NCI-H2081 treated with DMSO at 0.1 percent for 48 hours (cell line): ENCODE measurements at places on chromosomes 16 and 17.

DNA sequence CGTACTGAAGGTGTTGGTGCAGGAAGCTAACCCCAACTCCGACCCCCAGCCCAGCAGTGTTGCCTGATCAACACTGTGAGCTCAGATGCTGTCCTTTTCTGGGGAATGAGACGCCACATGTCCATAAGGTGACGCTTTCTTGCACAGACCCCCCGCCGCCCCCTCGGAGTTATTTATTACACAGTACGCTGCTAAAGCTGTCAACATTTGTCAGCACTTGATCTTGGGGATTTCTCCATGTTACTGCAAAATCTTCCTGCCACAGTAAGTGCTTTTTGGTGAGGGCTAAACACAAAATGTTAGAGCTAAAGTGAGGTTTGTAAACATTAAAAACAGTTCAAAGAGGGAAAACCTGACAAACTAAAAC is 15.9 kb downstream of the CMTM3 start:
- no peak for DNase-seq

- DNase-seq = no peak
Measured at GRCh38 chr17:80474231-80474960, 2.0 kb downstream of the NPTX1 start.

GRCh38 chr17:37284191-37284590 is 91.6 kb upstream of the C17orf78 start:
- DNase-seq = no peak

GRCh38 chr16:80580109-80580832 is 39.5 kb downstream of the DYNLRB2 start:
- DNase-seq = no peak

- no peak for DNase-seq
Measured at GRCh38 chr16:27318392-27319256, 4.8 kb downstream of the IL4R start.

GRCh38 chr17:66805567-66805966 is 29.4 kb upstream of the CACNG5 start:
- DNase-seq = no peak

GRCh38 chr16:49834531-49835151 is 21.3 kb downstream of the ZNF423 start:
- no peak for DNase-seq

- DNase-seq = no peak
Measured at GRCh38 chr17:78358538-78359320, 1.1 kb downstream of the SOCS3 start.

GRCh38 chr17:39527220-39527813 is 66.0 kb downstream of the CDK12 start:
- DNase-seq = no peak

- no peak for DNase-seq
Measured at GRCh38 chr17:78140169-78141051, 5.8 kb upstream of the C17orf99 start.

DNA sequence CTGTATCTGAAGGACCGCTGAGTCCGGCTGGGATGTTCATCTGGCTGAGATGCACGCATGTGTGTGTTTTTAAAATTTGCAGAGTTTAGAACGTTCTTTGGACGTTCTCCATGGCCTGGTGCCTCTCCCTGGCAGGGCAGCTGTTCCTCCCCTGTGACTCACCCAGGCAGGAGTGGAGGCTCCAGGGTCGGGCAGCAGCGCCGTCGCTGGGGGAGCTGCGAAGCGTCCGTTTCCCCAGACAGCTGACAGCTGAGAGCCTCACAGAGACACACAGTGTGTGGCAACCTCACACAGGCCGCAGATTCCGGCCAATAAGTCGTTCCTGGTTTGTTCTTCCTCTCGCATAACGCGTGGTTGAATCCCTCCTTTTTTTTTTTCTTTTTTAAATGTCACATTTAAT is 80.6 kb downstream of the OR1D5 start:
- no peak for DNase-seq

- DNase-seq = no peak
Measured at GRCh38 chr16:11256661-11257130, 692 bp upstream of the SOCS1 start.

GRCh38 chr16:77684181-77684526 is 38.2 kb upstream of the NUDT7 start:
- no peak for DNase-seq

DNA sequence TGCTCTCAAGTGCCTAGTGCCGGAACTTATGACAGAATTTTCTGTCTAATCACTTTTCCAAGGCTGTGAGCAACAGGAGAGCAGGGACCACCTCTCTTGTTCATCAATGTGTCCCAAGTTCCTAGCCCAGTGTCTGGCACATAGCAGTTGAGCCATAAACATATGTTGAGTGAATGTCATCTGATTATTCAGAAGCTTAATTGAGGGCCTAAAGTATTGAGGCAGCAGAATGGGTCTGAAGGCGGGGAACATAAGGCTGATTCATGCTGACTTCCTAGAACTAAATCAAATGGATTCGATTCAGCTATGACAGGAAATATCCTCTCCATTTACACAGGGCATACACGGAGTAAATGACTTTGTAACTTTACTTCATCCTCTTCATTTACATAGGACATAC is 438.0 kb upstream of the ZFHX3 start:
- no peak for DNase-seq

- DNase-seq = no peak
Measured at GRCh38 chr17:58084317-58084981, 1.2 kb downstream of the DYNLL2 start.

DNA sequence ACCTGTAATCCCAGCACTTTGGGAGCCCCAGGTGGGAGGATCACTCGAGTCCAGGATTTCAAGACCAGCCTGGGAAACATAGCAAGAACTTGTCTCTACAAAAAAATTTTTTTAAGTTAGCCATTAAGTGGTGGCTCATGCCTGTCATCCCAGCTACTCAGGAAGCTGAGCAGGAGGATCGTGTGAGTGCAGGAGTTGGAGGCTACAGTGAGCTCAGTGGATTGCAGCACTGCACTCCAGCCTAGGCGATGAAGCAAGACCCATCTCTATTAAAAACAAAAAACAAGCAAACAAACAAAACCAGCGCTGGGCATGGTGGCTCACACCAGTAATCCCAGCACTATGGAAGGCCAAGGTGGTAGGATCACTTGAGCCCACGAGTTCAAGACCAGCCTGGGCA is 38.0 kb downstream of the HEATR3 start:
- DNase-seq = no peak

DNA sequence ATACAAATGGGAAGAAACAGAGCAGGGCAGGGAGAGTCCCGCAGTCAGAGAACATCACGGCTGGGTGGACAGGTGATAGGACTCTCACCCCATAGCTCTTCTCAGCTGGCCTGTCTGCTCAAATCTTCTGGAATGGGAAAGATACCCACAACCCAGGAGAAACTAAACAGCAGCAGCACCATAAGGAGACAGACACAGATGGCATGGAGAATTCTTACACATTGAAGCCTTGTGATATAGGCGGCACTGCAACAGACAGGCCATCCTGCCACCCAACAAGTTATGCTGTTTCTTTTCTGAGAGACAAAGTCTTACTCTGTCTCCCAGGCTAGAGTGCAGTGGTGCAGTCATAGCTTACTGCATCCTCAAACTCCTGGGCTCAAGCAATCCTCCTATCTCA is 8.6 kb upstream of the ANKRD40CL start:
- DNase-seq = no peak

- DNase-seq = no peak
Measured at GRCh38 chr17:17176341-17176740, 29.8 kb downstream of the PLD6 start.

- DNase-seq = no peak
Measured at GRCh38 chr17:19713901-19714361, 2.5 kb downstream of the SLC47A2 start.

- DNase-seq = no peak
Measured at GRCh38 chr17:80717720-80718083, 173.1 kb downstream of the RPTOR start.

- DNase-seq = no peak
Measured at GRCh38 chr16:70495425-70496182, 27.8 kb downstream of the COG4 start.

DNA sequence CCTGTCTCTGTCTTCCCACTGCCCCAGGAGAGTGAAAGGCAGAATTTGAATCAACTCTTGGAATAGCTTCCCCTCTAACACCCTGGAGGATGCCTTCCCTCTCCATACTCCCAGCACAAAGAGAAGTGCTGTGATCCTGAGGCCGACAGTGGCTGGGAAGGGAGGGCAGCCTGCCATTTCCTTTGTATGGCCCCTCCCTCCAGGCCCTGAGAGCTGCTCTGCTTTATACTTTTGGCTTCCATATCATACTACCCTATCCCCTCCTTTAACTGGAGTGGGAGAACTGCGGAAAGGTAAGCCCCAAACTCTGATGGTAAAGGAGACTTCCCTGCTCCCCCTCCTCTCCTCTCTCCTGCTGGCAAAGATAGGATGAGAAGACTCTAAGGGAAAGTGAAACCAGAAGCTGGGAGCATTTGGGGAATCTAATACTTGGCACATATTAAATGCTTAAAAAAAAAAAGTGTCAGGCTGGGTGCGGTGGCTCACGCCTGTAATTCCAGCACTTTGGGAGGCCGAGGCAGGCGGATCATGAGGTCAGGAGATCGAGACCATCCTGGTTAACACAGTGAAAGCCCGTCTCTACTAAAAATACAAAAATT is 4.1 kb upstream of the MED24 start:
- no peak for DNase-seq

DNA sequence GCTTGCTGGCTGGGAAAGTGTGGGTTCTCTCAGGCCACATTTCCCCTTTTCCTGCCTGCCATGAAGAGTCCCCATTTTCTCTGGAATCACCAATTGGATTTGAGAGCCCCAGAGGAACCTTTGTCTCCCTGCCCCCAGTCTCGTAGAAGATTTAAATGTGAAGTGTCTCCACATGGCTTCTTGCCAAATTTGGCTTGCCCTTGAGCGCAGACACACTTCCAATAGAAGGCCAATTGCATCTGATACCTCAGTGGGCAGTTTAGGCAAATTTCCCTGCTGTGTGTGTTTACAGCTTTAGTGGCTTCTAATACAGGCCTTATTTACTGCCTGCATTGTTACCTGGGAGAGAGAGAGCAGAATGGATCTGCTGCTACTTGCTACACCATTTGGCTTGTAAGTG is 29.7 kb downstream of the CDK5R1 start:
- DNase-seq = no peak

DNA sequence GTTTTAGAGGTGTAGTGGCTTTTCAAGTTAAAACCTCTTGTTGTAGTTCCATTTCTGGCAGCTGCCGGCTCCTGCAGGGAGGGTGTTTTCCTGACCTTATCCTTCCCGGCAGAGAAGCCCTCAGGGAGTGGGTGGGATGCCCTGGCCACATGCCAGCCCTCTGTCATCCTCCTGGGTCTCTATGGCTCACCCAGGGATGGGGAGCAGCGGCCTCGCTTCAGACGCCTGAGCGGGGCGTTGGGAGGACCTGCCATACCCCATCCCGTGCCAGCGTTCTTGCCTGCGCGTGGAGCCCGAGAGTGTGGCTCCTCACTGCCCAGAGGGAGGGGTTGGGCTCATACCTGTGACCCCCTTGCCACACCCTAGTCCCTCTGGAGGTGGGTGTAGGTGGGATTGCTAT is 11.9 kb downstream of the KCNJ12 start:
- no peak for DNase-seq

DNA sequence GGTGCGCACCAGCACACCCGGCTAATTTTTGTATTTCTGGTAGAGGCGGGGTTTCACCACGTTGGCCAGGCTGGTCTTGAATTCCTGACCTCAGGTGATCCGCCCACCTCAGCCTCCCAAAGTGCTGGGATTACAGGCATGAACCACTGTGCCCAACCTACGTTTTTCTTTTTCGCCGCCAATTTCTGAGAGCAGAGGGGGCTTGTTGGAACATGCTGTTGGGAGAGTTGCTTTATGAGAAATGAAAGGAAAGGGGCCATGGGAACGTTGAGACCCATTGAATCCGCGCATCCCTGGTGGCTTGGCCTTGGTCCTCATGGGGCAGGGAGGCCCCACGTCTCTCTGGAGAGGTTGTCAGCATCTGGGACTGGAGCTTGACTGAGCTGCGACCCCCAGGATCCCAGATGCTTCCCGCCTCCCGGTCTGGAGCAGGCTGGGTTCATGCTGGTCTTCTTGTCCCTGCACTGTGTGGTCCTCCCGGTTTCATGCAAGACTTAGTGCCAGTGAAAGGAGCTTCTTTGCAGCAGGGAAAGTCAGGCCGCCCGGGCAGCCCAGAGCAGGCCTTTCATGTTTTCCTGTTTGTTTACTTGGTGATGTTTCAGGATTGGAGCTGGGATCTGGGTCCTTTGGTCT is 22.8 kb downstream of the CRISPLD2 start:
- DNase-seq = no peak

DNA sequence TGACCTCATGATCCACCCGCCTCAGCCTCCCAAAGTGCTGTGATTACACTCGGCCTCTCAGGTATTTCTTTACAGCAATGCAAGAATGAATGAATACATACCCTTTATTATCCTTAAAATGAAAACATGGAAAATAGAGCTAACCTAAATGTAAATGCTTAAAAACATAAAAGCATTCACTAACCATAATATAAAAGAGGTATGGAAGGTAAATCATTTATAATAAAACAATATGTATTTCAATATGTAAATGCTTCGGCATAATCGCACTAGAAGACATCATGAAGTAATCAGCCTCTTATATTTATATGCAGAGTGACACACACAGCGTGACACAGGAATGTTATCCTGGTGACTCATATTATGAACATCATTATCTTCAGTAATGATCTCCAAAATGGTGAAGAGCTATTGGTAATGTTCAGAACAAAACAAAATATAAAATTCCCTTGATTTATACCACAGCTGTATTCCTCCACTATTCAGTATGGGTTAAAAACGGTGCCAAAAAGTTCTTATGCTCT is 53.9 kb downstream of the AIPL1 start:
- no peak for DNase-seq

DNA sequence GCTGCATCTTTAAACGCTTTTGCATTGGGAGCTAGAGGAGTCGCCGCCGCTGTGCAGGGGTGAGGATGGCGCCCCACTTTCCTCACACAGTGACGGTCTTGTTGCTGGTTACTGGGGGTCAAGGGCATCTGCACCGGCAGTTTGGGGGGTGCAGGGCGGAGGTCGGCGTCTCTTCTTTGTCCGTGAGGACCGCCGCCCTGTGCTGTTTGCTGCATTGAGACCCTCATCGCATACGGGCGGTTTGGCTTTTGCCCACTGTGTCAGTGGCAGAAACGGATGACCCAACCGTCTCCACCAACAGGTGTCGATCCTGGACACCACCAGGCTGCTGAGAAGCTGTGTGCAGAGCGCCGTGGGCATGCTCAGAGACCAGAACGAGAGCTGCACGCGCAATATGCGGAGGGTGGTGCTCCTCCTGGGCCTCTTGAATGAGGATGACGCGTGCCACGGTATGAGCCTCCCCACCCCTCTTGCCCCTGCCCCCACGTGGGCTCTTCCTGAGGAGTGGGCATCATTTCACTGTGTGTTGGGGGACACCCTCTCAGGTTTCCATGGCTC is 61.2 kb upstream of the ENDOV start:
- no peak for DNase-seq

DNA sequence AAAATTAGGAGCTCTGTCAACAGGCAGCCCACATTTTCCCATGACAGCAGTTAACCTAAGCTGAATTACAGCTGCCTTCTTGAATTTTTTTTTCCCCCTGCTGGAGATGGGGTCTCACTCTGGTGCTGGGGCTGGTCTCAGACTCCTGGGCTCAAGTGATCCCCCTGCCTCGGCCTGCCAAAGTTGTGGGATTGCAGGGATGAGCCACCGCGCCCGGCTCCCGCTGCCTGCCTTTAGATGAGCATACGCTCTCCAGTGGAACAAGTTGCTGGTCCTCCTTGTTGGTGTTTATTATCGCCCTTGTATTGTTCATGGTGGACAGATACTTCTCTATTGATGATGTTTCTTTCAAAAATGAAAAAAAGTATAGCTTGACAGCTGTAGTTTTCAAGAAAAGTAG is 15.6 kb downstream of the PAFAH1B1 start:
- no peak for DNase-seq
